Cardiac muscle cell (in vitro differentiated cells and primary cell): ENCODE measurements at places on chromosomes 7 and 10. TPM values are rescaled to one million over a fixed set of nuclear protein-coding genes. Genes with fewer than 3 reads are reported as not detected.

DNA sequence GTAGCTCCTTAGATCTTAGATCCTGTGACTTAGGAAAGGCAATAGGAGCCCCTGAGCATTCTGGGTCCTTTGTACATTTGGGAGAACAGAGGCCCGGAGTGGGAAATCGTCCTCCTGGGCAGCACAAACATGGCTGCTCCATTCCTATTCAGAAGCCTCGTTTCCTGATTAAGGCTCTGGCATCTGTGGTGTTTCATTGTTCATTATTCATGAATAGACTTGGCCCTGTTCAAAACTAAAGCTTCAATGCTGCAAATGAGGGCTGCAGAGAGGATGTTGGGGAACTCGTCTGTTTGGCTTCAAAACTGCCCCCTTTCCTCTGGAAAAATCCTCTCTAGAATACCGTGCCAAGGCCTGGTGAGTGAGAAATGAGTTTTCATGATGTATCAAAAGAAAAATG is 3.4 kb upstream of the HTRA1 start:
- H3K36me3 ChIP-seq: no peaks in the 10 kb centered on the region
- no peaks in the 10 kb centered on the region for H3K27me3 ChIP-seq
- H3K4me1 ChIP-seq: peaks cover 5% of the 10 kb centered on the region
- DNase-seq: no peak
- H3K4me3 ChIP-seq: no peak overlapping the region

MRPS33 gene
- total RNA-seq: 31.3 and 35.4 TPM in 2 replicates

CNTNAP2 gene
- 2.1 and 4.8 TPM in 2 replicates for total RNA-seq

AKR1D1 gene
- 0.28 TPM in 1 of 2 replicates, not detected in the other for total RNA-seq

- no peak for DNase-seq
- H3K4me1 ChIP-seq: no peaks in the 10 kb centered on the region
- H3K36me3 ChIP-seq: no peaks in the 10 kb centered on the region
- H3K27me3 ChIP-seq: no peaks in the 10 kb centered on the region
Observed at GRCh38 chr7:142563470-142563869, 185.8 kb upstream of the PRSS1 start.

DNA sequence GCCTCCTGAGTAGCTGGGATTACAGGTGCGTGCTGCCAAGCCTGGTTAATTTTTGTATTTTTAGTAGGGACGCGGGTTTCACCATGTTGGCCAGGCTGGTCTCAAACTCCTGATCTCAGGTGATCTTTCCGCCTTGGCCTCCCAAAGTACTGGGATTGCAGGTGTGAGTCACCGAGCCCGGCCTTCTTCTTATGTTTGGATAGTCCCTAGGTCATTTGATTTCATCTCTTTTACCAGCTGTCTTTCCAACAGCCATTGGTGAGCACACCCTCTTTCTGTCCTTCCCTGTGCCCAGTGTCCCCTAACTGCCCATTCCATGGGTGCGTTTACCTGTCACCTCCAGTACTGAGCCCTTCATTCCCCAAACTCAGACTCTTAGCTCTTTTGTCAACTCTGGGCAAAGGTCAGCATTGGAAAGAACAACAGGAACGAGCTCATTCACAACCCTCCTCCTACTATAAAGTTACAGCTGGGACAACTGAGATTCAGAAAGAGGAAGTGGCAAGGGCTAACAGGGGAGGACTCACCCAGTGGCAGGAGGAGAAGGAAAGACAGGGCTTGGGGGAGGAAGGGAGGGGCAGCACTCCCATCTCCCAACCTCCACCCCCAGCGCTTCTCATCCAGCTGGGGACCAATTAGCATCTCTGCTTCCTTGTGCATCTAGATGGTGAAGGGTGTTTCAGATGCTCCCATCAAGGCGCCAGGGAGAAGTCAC is 5.6 kb downstream of the SSC4D start:
- no peaks in the 10 kb centered on the region for H3K36me3 ChIP-seq
- no peak overlapping the region for H3K27ac ChIP-seq
- H3K27me3 ChIP-seq: no peaks in the 10 kb centered on the region

- no peaks in the 10 kb centered on the region for H3K36me3 ChIP-seq
- H3K4me1 ChIP-seq: no peaks in the 10 kb centered on the region
- no peak overlapping the region for H3K27ac ChIP-seq
- no peak for DNase-seq
Observed at GRCh38 chr7:42456756-42457276, 219.8 kb upstream of the GLI3 start.

- no peak overlapping the region for H3K27ac ChIP-seq
- H3K4me3 ChIP-seq: no peak overlapping the region
- H3K4me1 ChIP-seq: no peaks in the 10 kb centered on the region
- no peaks in the 10 kb centered on the region for H3K27me3 ChIP-seq
- no peaks in the 10 kb centered on the region for H3K36me3 ChIP-seq
Observed at GRCh38 chr10:78335691-78336401, 302.2 kb downstream of the RPS24 start.

VPS37D gene
- 31.0 and 32.0 TPM in 2 replicates for total RNA-seq

GRCh38 chr7:15556339-15557105 is 5.3 kb downstream of the AGMO start:
- H3K27ac ChIP-seq: no peak overlapping the region
- no peaks in the 10 kb centered on the region for H3K36me3 ChIP-seq
- H3K27me3 ChIP-seq: no peaks in the 10 kb centered on the region
- H3K4me3 ChIP-seq: no peak overlapping the region
- H3K4me1 ChIP-seq: no peaks in the 10 kb centered on the region
- DNase-seq: no peak
